ENCODE measurements at places on chromosomes 7 and 10. TPM values are rescaled to one million over a fixed set of nuclear protein-coding genes. Genes with fewer than 3 reads are reported as not detected.

DNA sequence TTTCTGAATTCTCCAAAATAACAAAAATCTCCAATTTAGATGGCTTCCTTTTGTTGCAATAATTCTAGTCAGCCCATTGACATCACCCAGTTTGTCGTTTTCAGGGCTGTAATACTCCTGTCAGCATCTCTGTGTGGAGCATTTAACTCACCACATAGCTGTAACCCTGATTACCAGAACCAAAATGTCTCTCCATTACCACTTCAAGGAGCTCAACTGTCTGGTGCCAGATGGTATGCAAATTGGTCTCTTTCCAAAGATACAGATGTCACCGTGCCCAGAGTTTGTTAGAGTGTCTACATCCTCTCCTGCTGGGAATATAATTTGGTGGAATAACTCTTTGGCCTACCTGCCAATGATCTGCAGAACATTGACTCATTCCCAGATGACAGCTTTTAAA, 350.3 kb upstream of the POT1 start:
- DNase-seq, result no peak

Gene IFIT5
- total RNA-seq, result 15.4 TPM

DNA sequence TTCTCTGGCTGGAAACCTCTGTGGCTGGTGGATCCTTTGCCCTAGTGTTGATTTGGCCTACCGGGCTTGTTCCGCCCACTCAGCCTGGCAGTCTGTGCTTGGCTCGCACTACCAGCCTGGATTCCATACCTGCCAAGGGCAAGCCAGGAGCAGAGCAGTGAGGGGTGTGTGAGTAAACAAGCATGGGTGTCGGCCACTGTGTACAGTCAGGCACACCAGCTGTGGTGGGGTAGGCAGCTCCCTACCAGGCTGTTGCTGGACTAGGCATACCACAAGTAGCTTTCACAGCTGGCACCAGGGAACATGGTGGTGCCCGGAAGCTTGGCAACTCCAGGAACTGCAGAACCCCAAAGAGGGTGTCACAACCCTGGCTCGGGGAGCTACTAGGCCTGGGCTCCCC, 942.9 kb upstream of the LRRN3 start:
- no peak for DNase-seq

DNA sequence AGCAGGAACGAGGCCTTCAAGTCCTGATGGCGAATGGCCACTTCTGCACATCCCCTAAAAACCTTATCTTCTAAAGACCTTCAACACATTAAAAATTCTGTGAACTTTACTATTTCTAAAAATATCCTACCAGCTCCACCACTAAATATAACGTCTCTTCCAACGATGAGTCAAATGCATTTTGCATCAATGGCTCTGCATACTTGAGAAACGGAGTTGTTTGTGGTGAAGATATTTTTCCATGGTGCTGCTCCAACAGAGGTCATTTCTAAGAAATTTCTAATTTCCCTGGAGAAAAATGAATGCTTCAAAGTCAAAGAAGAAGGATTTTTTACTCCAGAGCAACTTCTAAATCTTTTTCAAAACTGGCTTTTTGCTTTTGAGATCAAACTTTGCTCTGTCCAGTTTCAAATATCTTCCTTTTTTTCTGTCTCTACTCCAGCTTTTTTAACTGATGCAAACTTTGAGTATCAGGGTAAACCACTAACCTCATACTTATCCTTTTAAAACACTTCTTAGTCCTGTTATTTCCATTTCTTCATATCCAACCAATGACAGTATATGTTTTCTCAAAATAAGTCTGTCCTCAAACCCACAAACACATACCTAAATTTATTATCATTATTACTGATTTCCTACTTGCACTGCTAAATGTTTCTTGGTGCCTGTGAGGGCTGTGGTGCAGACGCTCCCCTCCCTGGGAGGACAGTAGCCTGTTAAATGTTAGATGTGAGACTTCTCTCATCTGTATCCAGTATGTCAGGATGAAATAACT, 258.1 kb downstream of the KLF6 start:
- no peak for DNase-seq

Gene SPDYE1
- total RNA-seq, result not detected

Gene SYT15B
- total RNA-seq, result 0.09 TPM

Gene SORBS1
- total RNA-seq, result 4.9 TPM

Gene CLDN3
- 0.11 TPM for total RNA-seq

- no peak for DNase-seq
Measured at GRCh38 chr10:89357096-89357495, 20.8 kb upstream of the IFIT1B start.

GRCh38 chr10:77308084-77308732, 329.4 kb downstream of the KCNMA1 start:
- no peak for DNase-seq

- DNase-seq, result peak; percentile 96
Measured at GRCh38 chr7:22647451-22648257, 79.3 kb upstream of the IL6 start.

DNA sequence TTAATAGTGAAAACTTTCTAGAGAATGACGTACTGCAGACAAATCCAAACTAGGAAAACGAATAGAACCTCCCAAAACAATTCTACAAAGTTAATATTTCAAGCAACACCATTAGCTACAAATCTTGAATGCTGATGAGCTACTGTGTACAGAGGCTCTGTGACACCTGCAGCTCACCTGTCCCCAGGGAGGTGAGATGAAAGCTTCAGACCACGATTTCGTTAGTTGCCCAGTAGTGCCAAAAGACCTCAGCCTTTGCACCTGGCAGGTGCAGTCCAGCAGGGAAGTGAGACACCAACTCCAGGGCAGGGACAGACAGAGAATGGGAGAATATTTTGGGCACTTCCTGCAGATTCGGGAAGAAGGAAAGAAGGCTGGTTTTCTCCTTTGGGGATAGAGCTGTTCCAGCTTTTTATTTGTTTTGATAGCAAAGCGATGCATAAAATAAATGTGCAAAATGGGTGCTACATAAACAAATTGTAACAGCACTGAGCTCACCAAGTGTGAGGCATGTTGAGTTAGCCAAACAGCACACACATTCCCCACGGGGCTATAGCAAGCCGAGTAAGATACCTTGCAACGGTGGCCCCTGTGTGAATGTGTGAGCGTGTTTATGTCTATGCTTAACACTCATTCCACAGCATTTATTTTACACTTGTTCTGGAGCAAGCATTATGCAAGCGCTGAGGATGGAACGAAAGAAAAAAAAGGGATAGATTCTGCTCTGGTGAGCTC, 1024.8 kb upstream of the AUTS2 start:
- DNase-seq, result no peak

- no peak for DNase-seq
Measured at GRCh38 chr10:6885284-6885683, 305.2 kb upstream of the PRKCQ start.

- no peak for DNase-seq
Measured at GRCh38 chr10:80448209-80448942, 5.7 kb upstream of the TSPAN14 start.

Gene NEUROG3
- total RNA-seq, result not detected

Gene NPY4R2
- total RNA-seq, result not detected

Measured in Daoy (cell line).